Right ventricle myocardium superior (tissue), 1 donor: ENCODE measurements at places on chromosomes 6 and 20. TPM values are rescaled to one million over a fixed set of nuclear protein-coding genes. Genes with fewer than 3 reads are reported as not detected.

The OXT gene
- total RNA-seq = not detected

The LBP gene
- total RNA-seq = not detected

- DNase-seq = no peak
These were observed 1294.5 kb downstream of the KHDRBS2 start for GRCh38 chr6:60991427-60992028.

GRCh38 chr6:33797626-33798342, 6.0 kb downstream of the MLN start:
- DNase-seq = no peak

DNA sequence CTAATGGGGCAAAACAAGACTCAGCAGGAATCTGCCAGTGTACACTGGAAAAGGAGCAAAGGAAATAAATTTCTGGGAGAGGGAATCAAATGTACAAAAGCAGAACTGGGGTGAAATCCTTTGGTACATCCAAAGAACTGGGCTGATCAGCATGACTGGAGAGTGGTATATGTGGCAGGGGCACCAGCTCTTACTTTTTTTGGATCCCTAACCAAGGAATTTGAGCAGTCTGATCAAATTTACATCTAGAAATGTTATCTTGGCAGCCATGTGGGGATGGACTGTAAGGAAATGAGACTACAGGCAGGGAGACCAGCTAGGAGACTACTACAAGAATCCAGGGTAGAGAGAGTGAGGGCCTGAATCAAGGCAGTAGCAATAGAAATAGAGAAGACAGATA, 1.2 kb upstream of the ZSCAN31 start:
- DNase-seq = no peak

DNA sequence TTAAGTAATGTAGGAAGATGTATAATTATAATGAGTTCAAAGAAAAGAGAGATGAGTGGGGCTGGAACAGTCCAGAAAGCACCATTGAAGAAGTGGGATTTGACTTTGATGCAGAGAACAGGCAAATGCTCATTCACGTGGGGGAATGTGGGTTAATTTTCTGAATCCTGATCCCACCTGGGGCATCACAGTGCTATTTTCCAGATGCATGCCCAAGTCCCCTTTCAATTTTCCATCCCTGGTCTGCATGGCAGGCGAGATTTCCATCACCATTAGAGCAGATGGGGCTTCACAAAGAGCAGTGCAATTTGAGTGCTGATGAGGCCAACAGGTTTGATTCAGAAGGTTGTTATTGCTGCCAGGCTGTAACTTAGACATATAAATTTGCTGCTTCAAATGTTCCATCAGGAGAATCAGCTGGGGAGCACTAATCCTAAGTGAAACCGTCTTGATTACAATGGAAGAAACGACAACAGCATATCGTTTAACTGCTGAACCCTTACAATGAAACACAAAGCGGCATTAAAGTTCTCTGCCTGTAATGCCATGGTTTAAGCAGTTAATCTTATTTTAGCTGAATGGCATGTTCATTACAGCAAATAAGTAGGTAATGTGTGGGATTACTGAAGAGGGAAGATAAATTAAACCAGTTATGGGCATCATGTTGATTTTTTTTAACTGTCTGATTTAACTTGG, 45.2 kb downstream of the OSTM1 start:
- DNase-seq = no peak

GRCh38 chr6:39642270-39642669, 82.9 kb downstream of the KIF6 start:
- DNase-seq = no peak

GRCh38 chr6:129309154-129309553, 400.8 kb downstream of the ARHGAP18 start:
- no peak for DNase-seq
